NCI-H460 (cell line): ENCODE measurements at places on chromosomes 5 and 9. TPM values are rescaled to one million over a fixed set of nuclear protein-coding genes. Genes with fewer than 3 reads are reported as not detected.

Gene PPP6C
- total RNA-seq = 52.7 and 53.1 TPM in 2 replicates

DNA sequence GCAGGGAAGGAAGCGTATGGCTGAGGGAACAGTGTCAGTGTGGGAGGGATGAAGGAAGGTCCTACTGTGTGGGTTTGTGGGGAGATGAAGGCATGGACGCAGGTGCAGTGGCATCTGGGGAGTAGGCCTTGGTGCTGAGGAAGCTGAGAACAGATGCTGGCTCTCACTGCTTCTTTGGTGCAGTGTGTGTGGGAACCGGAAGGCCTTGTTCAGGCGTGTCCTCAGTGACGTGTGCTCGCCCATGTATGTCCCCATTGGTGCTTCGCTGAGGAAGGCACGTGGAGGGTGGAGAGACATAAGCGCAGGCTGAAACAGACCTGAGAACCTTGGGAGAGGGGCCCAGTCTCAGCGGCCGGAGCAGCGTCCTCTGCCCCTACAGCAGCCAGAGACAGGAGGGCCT is 18.7 kb downstream of the ADAMTS13 start:
- DNase-seq = no peak

DNA sequence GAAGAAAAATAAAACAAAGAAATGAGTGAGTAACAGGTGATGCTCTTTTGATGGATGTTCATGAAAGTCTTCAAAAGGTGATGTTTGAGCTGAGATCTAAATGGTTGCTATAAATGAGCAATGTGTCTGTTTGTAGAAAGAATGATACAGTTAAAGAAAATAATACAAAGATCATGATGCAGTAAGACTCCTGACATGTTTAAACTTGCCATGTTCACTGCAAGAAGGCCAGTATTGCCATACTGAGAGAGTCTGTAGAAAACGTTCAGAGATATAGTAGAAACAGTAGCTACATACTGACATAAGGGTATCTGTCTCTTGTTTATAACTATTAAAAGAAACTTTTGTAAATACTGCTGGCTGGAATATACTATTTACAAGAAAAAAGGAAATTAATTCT is 1609.2 kb upstream of the ACO1 start:
- no peak for DNase-seq

Gene DNLZ
- 15.0 and 20.4 TPM in 2 replicates for total RNA-seq

DNA sequence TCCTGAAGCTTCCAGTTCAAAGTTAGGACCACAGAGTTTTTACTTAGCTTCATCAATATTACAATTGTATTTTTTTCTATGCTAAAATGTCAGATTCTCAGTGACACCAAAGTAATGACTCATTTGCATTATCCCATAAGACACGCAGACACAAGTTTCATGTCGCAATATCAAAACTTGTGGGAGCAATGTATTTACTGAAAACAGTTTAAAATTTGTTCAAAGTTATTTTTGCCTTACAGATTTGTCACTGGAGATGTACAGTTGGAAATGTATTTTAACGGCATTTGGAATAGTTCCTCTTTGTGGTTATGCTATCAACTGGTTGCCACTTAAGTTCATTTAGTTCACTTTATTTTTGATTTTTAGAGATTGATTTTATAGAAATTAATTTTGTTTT is 36.2 kb upstream of the DAP start:
- DNase-seq = no peak

- no peak for DNase-seq
These were observed 31.7 kb downstream of the NRG2 start for GRCh38 chr5:140011297-140011802.

Gene NPR3
- 21.3 and 21.5 TPM in 2 replicates for total RNA-seq

DNA sequence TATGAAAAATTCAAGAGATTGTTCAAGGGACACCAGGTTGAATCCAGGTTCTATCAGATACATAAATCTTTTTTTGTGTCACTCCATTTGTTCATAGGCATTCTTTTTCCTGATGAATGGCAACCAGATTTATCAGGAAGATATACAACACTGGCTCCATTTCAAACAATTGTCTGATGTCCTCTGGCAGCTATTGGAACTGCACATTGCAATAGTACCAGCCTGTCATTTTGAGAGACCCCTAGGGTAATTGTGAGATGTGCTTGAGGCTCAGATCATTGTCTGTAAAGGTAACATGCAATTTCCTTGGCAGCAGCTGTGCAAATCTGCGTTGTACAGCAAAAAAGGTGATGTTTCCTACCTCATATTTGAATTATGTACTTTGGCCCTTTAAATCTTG is 25.9 kb downstream of the KCTD16 start:
- no peak for DNase-seq

DNA sequence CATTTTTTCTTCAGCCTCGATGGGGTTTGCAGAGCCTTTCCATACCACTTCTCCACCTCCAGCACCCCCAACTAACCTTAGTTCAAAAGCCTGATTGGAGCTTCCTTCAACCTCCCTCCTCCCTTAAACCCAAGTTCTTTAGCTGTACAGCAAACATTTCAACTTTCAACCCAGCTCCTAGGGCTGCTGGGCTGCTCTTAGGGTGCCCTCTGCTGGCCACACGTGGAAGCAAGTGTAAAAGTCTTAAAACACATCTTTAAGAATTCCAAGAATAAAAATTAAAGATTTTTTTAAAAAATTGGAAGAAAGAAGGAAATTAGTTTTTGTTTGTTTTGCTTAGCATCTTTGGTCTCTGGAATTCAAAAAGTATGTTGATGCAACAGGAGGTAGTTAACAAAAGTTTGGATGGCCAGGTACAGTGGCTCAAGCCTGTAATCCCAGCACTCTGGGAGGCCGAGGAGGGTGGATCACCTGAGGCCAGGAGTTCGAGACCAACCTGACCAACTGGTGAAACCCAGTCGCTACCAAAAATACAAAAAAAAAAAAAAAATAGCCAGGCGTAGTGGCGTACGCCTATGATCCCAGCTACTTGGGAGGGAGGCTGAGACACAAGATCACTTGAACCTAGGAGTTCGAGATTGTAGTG is 15.5 kb upstream of the HSD17B3 start:
- peak; percentile 43 for DNase-seq

DNA sequence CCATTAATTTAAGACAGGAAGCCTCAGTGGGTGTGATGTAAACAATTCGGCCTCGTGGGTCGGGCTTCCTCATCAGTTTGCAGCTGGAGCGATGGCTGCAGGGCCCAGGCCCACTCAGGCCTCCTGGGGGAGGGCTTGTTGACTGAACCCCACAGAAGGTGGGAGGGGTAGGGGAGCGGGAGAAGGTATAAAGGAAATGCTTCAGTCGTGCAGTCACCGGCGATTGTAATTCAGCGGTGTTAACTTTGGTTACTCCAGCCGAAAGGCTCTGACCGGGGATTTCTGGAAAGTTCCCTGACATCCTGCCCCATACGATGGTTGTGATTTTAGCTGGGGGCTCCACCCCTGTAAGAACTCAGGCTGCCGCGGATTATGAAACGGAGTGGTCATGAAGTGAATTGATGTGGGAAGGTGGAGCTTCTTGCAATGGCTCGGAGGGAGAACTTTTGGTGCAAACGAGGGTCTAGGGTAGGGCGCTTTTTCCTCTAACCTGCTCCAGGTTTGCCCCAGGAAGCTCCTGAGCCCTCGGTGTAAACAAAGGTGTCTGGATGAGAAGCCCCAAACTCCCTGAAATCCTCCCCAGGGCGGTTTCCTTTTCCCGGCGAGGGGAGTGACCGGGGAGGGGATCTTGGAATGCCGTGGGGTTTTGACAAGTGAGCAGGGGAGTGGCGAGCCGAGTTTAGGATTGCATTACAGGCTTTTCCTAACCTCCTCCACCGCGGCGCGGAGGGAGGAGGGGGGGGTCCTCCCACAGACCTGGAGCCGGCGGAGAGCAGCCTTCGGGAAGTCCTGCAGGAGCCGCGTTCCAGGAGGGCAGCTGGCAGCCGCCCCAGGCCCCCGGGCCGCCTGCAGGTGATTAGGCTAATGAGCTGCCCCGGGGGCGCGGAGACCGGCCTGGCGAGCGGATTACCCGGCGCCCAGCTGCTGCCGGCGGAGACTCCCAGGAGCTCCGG is 215.5 kb downstream of the PDZD2 start:
- DNase-seq = no peak

- DNase-seq = no peak
These were observed 559 bp downstream of the SPAG8 start for GRCh38 chr9:35811381-35812024.

DNA sequence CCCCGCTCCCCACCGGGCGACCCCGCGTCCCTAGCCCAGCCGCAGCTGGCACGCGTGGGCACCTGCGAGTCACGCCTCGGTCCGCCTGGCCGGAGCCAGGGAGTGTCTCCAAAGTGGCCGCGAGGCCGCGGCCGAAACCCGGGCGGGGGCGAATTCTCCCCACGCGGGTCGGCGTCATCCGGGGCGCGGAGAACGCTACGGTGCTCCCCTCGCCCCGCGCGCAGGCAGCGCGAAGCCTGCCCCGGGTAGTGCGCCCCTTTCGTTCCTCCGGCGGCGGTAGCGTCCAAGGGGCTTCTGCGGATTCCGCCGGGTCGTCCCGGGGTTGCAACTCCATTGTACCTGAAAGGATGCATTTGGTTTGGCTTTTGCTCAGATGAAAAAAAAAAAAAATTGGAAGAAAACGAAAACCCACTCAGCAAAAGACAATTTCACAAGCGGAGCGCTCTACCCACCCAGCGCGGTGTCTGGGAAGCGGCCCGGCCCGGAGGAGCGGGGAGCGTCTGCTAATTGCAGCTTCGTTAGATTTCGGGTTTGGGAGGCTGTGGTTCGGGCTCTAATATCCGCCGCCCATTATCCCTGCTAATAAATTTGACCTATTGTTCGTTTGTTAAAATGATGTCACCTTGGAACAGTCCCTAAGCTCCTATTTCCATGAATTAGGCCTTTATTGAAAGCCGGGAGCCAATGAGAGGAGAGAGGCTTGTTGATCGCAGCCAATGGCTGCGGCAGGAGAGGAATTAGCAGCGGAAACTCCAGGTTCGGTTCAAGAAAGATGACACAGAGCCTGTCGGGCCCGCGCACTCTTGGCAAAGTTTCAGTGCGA is at the start of gene TLX3:
Gene TLX3 (plus strand): TSS at position 796 of the 823 bp plus-strand sequence. CDS start 118 bp downstream, outside the sequence.
- DNase-seq = no peak

Gene PKD2L2
- total RNA-seq = not detected in 2 replicates
